ENCODE measurements at places on chromosomes 5 and 9.
A peak's percentile ranks its signal among the peaks of the same experiment; 100 is the strongest.

DNA sequence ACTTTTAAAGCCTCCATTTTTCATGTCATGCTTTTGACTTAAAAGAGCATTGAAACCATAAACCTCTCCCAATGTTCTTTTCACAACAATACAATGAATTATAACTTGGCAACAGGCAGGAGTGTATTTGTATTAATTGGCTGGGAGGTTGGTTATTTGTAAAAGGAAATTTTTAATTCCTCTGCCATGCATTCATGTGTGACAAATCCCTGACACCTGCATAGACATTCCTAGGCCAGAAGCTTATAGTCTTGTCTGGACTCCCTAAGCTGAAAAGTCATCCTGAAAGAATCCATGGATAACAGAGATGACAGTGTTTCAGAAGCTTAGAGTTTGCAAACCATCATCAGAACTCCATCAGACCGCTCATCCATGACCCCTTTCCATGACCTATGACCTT, 76.3 kb upstream of the PTGER4 start:
- no peak for DNase-seq

GRCh38 chr5:1013238-1013947, 4.8 kb downstream of the NKD2 start:
- no peak for DNase-seq

DNA sequence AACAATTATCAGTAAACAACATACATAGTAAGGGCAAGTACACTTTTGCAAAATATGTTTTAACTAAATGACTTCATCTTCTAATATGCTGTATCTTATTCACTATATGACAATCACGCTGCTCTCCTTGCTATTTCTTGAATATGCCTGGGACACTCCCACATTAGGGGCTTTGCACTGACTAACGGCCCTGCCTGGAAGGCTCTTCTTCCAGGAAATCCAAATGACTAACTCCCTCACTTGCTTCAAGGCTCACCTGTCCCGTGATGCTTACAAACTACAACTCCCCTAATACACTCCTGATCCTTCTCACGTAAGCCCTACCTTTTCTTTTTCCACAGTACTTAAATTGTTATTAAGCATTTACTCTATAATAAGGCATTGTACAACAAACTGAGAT, 10.6 kb downstream of the ERP44 start:
- DNase-seq: no peak

- DNase-seq: no peak
Observed at GRCh38 chr5:79193643-79194042, 42.3 kb upstream of the JMY start.

DNA sequence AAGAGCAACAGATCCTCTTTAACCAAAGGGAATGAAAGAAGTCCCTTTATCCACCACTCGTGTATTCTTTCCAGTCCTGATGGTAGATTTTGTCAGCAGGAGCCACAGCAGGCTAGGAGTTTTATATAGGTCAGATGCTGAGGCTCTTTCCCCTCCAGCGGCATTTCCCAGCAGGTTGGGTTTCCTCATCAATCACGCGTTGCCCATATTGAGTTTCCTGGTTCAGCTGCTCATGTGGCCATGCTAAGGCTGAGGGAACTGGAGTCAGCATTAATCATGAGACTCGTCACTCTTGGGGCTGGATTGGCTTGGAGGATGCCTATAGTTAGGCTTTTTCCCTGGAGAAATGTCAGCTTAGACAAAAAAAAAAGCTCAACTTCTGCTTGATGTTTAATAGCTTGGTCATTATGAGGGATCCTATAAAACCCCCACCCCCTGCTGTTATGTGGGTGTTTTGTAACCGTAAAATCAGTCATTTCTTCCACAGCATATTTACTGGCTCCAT, 193.4 kb upstream of the GAS1 start:
- DNase-seq: no peak

DNA sequence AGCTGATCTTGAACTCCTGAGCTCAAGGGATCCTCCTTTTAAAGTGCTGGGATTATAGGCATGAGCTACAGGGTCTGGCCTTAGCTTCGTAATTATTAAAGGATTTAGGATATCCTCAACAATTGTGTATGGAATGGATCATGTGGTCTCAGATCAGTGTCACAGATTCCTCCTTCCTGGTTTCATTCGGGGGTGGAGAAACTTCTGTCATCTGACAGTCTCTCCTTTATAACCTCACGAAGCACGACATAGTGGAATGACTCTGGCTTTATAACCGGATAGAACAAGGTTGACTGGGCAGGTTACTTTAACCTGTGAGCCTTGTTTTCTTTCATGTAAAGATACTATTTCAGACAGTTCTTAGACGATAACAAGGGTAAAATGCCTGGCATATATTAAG, 4.4 kb upstream of the GNG10 start:
- no peak for DNase-seq

DNA sequence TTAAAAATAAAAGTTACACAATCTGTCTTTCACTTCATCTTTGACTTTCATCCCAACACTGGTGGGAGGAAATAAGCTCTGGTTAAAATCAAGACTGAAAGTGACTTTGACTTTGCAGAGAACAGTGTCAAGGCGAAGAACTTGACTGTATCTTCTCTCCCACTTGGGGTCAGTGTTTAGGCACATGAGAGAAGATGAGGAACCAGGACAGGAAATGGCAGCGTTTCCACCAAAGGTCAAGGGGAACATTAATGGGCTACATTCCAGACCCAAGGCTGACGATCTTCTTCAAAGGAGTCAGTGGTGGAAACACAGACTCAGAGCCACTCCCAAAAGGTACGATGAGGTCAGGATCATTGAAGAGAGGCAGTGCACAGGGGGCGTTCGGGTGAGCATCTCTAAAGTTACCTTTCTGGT, 409.5 kb downstream of the ARHGEF28 start:
- DNase-seq: peak; percentile 41

DNA sequence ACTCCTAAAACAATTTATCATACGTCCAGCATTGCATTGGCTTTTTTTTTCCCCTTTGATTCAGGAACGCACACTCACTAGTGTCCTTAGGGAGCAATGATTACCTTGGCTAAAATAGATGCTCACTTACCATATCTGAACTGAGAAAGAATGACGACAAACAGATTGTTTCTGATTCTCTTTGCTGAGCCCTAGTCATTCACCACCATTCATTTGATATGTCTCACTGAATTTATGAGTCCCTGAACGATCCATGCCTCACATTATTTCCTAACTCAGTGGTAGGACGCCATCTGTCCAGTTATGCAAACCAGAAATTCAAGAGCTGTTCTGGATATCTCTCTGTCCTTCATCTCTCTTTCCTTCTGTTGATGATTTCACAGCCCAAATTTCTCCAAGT, 39.3 kb upstream of the DAB2 start:
- no peak for DNase-seq

GRCh38 chr5:50724262-50724661, 57.8 kb downstream of the PARP8 start:
- DNase-seq: no peak

DNA sequence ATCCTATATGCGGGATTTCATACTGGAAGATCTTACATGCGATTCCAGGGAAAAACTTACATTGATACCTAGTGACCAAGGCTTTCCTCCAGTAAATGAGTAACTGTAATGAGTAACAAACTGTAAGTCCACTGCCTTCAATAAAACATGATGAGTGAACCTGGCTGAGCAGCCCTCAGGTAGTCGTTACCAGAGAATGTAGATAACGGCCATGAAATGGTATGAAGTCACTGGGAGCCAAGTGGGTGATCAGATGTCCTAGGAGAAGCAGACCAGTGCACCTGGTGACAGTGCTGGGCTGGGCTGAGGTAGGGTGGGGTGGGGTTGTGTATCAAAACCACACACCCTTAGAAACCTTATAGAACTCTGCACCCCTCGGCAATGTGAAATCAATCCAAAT, 203.6 kb downstream of the ALDH1A1 start:
- no peak for DNase-seq

GRCh38 chr9:99265691-99266090, 43.6 kb downstream of the SEC61B start:
- DNase-seq: no peak

DNA sequence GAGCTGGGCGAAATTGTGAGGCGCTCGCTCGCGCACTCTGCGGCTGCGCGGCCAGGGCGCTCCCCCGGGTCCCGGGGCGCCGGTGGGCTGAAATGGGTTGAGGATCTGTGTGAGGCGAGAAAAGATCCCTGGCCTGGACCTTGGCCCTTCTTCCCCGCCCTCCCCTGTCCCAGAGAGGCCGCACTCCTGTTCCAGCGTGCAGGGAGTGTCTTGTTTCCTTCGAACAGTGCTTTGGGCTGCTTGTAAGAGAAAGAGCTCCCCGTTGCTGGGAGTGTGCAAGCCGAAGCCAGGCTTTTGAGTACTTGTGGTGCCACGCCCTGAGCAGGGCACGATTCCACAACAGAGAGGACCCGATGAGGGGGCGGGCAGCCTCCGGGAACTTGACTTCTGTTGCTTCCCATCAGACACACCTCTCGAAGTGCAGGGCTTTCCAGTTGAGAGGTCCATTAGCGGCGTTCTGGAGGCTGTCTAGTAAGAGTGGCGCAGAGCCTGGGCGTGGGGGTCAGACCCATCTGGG, 535 bp downstream of the DOLPP1 start:
- DNase-seq: no peak

DNA sequence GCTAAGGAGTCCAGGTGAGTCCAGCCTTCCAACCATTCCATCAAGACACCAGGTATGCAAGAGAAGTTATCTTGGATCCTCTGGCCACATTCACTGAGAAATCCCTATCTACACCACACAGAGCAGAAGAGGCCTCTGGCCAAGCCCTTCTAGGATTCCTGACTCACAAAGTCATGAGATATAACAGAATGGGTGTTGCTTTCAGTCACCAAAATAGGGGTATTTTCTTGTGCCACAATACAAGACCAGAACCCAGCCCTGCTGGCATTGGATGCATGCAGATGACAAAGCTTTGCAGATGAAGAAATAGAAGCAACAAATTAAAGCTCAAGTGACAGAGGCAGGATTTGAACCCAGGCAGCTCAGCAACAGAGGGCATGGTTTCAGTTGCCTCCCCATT, 73.5 kb downstream of the PTPN3 start:
- DNase-seq: no peak

- no peak for DNase-seq
Observed at GRCh38 chr9:72615931-72616330, 94.5 kb downstream of the TMC1 start.

GRCh38 chr5:435156-435790, 7.7 kb upstream of the EXOC3 start:
- no peak for DNase-seq

DNA sequence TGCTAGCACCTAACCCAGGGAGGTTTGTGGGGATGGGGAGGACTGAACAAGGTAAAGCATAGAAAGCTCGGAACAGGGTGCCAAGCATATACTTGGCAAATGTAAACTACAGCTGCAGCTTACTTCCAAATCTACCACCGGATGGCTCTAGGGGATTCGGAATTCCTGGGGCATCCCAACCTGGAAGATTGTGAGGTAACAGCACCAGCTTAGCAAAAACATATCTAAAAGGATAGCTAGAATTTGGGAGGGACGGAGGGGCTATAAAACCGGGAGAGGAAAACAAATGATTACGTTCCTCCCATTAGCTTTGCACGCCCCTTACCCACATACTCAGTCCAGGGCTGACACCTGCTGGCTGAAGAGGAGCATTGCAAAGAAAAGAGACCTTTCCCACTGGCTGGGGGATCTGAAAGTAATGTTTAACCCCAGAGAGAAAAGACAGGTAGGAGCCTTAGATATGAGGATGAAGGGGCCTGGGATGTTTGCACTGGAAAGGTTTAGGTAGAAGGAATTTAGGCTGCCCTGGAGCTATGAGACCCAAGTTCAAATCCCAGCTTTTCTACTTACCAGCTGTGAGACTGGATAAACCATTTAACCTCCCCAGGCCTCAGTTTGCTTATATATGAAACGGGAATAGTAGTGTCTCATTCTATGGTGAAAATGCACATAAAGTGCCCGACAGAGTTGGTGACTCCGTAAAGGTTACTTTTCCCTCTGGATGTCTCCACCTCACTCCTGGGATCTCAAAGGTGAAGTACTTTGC, 73.6 kb downstream of the FAM114A2 start:
- peak; percentile 33 for DNase-seq

- DNase-seq: no peak
Observed at GRCh38 chr9:4333787-4334186, 33.9 kb upstream of the GLIS3 start.

DNA sequence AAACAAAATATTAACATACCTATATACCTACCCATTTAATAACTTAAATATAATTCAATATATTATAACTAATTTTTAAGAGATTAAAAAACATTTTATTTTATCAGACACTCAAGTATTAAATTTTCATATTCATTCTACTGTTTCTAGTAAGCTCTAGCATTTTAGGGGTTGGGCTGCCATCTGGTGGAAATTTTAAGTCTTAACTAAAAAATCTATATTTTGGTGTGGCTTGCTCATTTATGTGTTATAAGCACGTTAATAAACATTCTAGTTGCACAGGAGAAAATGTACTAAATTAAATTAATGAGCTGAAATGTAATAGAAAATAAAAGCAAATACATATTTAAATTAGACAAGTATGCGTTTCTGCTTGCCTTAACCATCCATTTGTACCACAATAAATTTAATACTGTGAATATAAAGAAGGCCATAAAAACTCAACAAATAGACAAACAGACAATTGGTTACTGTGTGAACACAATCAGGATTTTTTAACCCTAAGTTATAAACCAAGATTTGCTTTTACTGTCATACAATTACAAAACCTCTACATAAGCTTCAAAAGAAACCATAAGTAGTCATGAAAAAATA, 1728.3 kb upstream of the CDH9 start:
- DNase-seq: peak; percentile 21

GRCh38 chr9:129596541-129597331, 24.2 kb downstream of the C9orf50 start:
- DNase-seq: no peak

DNA sequence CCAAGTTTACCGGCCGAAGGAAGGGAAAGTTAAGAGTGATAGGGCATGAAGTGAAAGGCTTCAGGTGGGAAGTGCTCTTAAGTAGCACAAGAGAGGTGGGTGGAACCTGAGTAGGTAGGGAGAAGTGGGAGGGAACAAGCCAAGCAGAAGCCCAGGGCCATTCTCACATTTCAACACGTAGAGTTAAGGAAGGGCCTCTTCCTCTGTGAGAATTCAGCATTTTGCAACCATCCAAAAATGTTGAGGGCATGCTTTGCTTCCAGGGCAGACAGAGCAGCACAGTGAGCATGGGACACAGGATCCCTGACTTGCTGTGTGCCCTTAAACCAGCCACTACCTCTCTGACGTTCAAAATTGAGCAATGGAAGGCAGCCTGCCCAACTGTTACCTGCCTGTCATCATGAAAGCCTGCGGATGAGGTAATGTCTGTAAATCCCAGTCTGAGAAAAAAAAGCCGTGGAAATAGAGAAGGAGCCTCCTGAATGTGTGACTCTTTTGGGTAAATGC, 3.3 kb downstream of the CYFIP2 start:
- no peak for DNase-seq

DNA sequence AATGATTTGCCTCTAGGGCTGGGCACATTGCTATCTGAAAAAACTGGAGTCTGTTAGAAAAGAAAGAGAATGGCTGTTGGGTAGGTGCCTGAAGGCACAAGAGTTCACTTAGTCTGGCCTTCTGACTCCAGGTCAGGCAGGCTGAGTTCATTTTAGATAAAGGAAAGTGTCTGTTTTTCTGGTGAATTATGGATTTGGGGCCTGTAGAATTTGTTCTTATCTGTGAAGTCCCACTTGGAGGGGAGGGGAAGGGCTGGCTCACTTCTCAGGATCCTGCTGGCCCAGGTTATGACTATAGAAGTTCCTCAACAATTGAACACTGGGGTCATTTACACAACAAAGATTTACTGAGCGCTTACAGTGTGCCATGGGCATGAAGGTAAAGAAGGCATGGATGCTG, 11.5 kb upstream of the SEPTIN8 start:
- no peak for DNase-seq

GRCh38 chr9:129182625-129183494, 4.8 kb upstream of the IER5L start:
- DNase-seq: no peak
